Suppressor macrophage treated with lipopolysaccharide for 1 hour (primary cell): ENCODE measurements at places on chromosomes 2 and 18.
A peak's percentile ranks its signal among the peaks of the same experiment; 100 is the strongest.

DNA sequence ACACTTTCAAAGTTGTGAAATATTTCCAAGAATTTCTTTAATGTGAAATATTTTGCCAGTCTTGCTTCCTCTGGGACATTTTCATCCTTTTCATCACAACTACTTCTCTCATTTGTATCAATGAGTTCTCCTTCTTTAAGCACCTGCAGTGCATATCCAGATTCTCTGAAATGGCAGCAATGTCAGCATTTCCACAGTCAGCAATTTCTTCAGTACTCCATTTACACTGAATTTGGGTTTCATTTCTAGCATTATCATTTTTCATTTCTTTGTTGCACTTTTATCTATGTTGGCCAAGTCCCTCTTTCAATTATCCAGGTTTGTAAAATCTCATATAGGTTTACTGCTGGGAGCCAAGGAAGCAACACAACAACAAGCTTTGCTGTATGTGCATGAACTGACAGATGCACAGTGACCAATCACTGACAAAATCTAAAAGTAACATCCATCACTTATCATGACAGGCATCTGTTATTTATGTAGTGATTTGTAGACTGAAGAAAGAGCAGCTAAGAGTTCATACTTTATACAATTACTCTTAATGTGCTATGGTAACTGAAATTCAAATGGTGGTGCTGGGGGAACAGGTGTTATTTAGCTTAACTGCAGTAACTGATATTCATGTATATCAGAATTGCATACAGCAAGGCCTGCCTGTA is 43.9 kb downstream of the SS18 start:
- DNase-seq: no peak

- DNase-seq: no peak
These were observed 52.5 kb downstream of the POMC start for GRCh38 chr2:25115902-25116301.

DNA sequence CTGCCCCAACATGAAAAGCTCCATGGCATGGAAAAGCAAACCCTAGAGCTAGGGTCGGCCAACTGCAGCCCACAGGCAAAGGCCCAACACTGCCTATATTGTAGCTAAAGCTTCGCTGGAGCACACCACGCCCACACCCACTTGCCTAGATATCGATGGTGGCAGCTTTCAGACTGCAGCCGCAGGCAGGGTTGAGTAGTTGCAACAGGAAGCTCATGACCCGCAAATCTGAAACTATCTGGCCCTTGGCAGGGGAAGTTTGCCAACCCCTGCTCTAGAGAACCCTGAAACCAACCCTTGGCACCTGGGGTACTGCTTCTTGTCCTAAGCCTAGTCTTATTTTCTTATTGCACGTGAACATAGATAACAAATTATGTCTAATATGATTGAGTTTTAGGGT is 250.0 kb downstream of the SOX11 start:
- no peak for DNase-seq

- DNase-seq: no peak
These were observed 46.2 kb downstream of the LRATD1 start for GRCh38 chr2:14678761-14679160.

DNA sequence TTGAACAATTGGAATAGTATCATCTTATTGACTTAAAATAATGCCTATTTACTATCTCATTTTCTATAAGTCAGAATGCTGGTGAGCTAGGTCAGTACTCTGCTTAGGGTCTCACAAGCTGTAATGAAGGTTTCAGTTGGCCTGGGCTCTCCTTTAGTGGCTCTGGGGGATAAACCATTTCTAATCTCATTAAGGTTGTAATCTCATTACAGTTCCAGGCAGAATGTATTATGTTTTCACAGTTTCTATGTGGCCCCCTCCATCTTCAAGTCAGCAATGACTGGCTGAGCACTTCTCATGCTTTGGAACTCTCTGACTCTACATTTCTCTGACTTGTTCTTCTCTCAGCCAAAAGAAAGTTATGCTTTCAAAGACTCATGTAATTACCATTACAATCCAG is 163.1 kb downstream of the CCDC178 start:
- DNase-seq: no peak

GRCh38 chr2:239882331-239882732 is 142.8 kb downstream of the NDUFA10 start:
- DNase-seq: peak; percentile 51

DNA sequence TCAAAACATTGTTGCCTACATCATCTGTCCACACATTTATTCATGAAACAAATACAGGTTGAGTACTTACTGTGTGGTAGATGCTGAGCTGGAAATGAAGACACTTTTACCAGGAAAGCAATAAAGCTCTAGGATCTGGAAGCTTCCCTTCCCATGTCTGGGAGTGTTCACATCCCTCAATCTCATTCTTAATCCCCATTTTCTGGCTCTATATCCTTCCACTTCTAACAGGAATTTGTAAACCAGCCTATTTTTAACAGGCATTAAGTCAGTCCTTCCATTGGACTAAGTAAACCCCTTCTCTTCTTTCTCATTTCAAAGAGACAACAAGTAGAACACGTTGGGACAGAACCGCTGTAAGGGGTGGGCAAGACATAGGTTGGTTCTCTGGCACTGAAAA is 589.5 kb downstream of the ARHGAP15 start:
- no peak for DNase-seq

- DNase-seq: no peak
These were observed 313.6 kb downstream of the SLC8A1 start for GRCh38 chr2:40138314-40138713.

GRCh38 chr2:8408560-8409460 is 273.0 kb upstream of the ID2 start:
- peak; percentile 92 for DNase-seq

DNA sequence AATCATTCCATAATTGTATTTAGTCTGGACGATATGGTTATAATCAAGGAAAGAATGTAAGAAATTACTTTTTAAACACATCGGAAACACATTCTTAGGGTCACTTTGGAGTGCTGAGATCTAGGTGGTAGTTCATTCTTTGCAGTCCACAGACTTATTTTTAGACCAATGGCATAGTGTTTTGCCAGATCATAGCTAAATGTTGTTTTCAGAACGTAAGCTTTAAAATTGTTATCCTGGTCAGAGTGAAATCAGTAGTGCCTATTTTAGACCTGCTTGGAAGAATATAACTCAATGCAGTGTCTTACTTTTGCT is 4.3 kb downstream of the MYL12A start:
- DNase-seq: no peak

- DNase-seq: peak; percentile 78
These were observed 1.4 kb upstream of the YES1 start for GRCh38 chr18:813172-814071.

GRCh38 chr18:77145364-77145901 is 12.8 kb upstream of the MBP start:
- DNase-seq: no peak

DNA sequence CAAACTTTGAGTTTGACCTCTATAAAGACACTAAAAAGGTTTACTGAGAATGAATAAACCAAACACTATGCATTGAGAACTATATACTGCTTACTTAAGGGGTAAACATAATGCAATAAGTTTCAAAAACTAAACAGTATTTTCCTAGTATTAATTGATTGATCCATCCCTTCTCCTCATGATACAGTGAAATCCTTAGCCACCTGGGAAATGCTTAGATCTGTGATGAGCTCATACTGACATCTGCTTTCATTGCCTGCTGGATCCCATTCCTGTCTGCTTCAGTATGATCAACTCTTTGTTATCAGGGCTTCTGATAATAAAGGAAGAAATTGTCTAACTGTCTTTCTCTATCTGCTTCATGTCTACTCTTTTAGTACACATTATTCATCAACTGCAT is 74.9 kb upstream of the UBE2E3 start:
- DNase-seq: no peak

GRCh38 chr2:181170256-181170655 is 189.9 kb downstream of the UBE2E3 start:
- no peak for DNase-seq

DNA sequence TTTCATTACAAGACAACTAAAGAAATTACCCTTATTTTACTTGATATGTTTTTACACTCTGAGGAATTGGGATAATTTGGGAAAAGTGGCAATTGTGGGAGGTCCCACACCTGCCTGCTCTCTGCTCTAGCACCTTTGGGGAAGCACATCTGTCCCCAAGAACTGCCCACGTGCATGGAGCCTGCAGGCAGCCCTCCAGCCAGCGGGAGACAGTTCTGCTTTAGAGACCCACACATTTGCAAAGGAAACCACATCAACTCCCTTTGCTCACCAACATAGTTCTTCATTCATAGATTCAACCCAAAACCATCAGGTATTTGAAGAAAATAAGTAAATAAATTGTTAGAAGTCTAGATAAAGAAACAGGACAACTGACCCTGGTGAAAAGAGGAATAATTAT is 239.9 kb upstream of the ID2 start:
- peak; percentile 38 for DNase-seq

DNA sequence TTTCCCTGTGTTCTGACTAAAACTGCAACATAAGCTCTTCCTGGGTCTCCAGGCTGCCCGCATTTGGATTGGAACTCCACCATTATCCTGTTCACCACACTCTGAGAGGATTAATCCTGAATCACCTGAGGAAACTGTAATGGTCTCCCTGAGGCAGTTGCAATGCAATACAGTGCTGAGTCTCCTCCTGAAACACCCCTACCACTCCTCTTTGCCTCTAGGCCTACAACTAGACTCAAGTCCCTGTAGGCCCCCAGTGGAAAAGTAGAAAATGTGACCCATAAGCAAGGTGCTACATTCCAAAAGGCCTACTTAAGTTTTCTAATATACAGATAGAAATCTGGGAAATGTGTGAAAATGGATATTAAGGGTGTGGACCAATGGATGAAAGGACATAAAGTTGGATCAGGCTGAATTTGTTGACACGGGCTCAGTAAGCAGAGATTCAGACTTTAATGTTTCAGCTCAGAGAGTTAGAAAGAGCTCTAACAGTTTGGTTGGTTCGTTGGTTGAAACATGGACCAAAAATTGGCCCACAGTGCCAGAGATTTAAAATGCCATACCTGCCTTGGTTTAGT is 222.3 kb upstream of the ZC3H15 start:
- DNase-seq: no peak

DNA sequence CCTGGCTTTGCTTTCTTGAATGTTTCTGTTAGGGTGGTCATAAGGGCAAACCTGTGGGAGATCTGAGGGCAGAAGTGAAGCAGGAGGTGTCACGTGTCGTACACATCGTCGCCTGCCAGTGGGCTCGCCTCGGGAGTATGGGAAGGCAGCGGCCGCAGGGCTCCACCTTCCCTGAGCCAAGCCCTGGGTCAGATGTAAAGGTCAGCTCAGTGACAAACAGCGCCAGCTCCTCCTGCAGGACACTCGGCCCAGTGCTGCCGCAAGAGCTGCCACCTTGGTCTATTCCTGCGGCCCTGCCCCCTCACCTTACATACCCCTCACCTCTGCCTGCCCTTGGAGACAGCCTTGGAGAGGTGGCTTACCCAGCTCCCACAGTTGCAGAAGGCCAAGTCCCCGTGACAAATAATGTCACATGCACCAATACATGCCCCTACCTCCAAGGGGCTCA is 64.2 kb downstream of the PSMG2 start:
- no peak for DNase-seq

GRCh38 chr2:71938108-71938507 is 209.6 kb downstream of the CYP26B1 start:
- no peak for DNase-seq

DNA sequence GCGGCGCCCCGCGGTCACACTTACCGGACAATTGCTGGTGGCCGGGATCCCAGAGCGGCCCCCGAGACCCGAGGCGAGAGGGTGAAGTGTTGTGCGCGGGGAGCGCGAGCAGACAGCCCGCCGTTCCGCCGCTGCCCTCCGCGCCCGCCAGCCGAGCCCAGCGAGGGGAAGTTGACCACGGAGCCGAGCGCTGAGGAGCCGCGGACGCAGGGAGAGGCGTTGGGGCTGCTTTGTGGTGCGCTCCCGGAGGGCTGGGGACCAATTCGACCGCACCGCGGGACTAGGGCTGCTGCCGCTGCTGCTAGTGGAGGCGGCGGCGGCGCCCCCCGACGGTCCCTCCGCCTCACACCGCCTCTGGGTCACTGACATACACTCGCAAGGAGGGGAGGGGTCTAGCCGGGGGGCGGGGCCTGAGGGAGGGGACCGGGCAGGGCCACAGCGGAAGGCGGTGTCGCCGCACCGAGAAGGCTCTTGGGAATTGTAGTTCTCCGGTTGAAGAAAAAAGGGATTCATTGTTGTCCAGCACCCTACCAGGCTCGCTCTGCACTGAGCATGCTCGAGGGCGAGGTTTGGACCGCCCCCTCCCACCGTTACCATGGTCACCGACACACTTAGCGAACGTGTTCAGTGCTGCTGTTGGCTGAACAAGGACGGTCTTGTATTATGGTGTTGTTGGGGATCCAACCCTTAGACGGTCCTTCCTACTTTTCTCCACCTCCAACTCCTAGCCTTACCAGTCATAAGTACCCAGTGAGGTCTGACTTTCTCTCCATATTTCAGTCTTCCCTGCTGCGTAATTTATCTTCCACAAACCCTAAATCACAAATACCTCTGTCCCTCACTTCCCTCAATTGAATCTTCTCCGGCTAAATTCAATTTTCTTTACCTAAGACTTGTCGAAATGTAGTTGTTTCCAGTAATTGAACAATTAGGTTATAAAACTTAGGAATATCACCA is at the start of gene PELI1:
PELI1 (minus strand) TSS at position 364 of the 957 bp plus-strand sequence. CDS start 36,110 bp downstream, outside the sequence.
- DNase-seq: peak; percentile 98

DNA sequence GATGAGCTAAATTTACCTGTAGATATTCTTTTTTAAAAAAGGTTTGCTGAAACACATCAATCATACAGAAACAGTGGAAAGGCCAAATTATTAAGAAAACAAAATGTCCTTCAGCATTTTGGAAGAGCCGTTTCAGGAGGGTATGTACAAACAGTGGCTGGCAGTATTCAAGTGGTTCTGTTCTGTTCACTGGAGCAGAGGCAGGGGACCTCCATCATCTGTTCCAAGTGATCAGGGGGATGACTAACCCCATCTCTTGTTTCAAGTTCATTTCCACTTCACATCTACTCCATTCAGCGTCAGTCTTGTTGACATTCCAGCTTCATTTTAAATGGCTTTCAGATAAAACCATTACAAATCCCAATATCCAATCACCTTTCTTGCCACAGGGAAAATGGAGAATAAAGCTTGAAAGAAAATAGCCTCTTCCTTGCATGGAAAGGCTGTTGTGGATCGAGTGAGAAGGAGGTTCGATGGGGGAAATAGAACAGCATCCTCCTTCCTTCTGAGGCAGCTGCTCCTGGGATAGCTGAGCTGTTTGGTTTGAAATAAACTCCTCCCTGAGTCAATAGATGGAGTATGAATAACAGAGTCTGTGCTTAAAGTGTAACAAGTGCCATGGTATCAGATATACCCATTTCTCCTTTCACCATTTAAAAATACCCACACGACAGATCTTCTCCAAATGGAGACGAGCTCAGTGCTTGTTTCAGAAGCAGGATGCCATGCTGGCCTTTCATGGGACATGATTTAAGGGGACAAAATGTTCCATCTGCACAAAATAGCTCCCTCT is 63.7 kb upstream of the OTOF start:
- DNase-seq: no peak

DNA sequence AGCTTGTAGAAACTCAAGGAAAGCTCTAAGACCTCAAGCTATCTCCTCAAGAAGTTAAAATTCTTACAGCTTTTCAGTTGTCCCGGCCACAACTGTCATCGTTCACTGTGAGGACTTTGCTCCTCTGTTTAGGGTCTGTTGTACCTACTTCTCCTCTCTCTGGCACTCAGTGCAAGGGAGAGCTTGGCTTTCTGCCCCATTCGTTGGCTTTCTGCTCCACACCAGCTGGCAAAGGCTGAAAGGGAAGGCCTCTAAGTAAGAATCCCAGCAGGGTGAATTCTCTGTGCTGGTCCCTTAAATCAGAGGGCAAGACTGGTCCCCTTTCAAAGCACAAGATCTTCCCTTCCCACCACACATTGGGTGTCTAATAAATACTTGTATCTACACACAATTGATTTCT is 17.3 kb downstream of the ZBTB7C start:
- no peak for DNase-seq
